Right kidney (tissue), 9 donors: ENCODE measurements at places on chromosomes 2 and 18.

DNA sequence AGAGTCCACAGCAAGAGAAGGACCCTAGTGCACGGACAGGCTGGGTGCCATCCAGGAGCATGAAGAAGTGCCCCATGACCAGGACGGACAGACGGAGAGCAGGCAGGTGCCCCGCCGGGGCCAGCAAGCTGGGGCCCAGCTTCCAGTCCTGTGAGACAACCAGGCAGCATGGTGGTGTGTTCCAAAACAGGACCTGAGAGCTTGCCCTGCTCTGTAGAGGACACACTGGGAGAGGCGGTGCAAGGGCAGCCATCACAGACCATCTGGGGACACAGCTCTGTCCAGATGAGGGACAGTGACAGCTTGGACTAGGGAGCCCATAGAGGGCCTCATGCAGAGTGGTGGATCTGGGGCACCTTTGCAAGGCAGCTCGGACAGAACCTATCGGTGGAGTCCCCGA is 279.8 kb downstream of the EIPR1 start:
- no peak for DNase-seq

- no peak for DNase-seq
These were observed 142.9 kb upstream of the SH3BP4 start for GRCh38 chr2:234808907-234809306.

DNA sequence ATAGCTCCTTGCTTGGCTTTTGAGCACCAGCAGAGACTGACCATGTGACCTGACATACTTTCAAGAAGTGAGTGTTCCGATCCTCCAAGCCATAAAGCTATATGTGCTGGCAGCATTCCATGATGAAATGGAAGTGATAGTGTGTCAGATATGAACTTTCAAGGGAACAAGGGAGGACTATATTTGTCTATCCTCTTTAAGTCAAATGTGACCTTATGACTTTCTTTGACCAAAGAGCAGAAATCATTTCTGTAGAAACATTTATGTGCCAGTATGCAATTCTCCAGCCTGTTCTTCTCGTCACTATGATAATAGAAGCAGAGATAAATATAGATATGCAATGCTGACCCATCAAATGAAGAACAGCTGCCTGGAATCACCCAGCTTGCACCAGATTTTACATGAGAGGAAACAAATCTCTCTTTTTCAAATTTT is 14.4 kb downstream of the HYCC2 start:
- no peak for DNase-seq

GRCh38 chr2:217685255-217685605 is 317.6 kb downstream of the TNS1 start:
- no peak for DNase-seq

GRCh38 chr18:74456349-74457042 is 612 bp downstream of the DIPK1C start:
- DNase-seq, result peak; percentile 74

- no peak for DNase-seq
These were observed 43.6 kb downstream of the MC2R start for GRCh38 chr18:13871701-13872100.

DNA sequence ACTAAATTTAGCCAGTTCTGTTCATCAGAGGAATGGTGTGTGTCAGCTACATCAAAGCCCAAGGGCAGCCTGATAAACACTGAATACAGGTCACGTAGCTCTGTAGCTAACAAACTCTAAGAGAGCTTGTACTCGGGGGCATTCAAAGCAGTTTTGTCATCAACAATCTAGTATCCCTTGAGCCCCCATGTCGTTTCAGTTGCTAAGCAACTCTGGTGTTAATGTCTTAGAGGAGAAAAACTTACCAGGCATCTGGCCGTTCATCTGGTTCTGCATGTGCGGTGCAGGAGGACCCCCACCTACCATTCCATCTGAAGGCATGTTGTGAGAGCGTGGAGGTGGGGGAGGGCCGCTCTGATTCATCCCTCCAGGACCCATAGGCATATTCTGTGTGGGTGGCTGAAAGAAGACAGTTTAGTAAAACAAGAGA is 33.1 kb downstream of the SS18 start:
- DNase-seq, result no peak

DNA sequence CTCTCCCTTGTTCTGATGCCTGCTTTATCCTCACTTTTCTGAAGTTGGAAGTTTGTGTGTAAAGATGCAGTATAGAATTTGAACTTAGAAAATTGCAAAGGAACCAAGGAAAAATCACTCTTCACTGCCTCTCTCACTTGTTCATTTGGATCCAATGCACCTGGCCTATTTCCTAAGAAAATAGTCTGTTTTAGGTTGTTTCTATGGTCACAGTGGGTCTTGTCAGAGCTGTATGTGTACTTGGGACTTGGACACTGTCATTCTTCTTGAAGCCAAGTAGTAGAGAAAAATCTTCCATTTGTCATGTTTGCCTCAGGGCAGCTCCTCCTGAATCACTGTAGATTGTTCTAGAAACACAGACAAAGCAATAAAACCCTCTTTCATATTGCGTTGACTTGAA is 80.3 kb upstream of the SESTD1 start:
- no peak for DNase-seq

GRCh38 chr2:134218414-134218813 is 35.5 kb upstream of the MGAT5 start:
- no peak for DNase-seq

- DNase-seq, result peak; percentile 55
These were observed 6.4 kb downstream of the ZEB2 start for GRCh38 chr2:144513388-144514101.

- DNase-seq, result peak; percentile 51
These were observed 40.4 kb upstream of the FAM124B start for GRCh38 chr2:224442071-224442967.
